Peyer's patch (tissue), 4 donors: ENCODE measurements at places on chromosomes 2 and 18. TPM values are rescaled to one million over a fixed set of nuclear protein-coding genes. Genes with fewer than 3 reads are reported as not detected.

DNA sequence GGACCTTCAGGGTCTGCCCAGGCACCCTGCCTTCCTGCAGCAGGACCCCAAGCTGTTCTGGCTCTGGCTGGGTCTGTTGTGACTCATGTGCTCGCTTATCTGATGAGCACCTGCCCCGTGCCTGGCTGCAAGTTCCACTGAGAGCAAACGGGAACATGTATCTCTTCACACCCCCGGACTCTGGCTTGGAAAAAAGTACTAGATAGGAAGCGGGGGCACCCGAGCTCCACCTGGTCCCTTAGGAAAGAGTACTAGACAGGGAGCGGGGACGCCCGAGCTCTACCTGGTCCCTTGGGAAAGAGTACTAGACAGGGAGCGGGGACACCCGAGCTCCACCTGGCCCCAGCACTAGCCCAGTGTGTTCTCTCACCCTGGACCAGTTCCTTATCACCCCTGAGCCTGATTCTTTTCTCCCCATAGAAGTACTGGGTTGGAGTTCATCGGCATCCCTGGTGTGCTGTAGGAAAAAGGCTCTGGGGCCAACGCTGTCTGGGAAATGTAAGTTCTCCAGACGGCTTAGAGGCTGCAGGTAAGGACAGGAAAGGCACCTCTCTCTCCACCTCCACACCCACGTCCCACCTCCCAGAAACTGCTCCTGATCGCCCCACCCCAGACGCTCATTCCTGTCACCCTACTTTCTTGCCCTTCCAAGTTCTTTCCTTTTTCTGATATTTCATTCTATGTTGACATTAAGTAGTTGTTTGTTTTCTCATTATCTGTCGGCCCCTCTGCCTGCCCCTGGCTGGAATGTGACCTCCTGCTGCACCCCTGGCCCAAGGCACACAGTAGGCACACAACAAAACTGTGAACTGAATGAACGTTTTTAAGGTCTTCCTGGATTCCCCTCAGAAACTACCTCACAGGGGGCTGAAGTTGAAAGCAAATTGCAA lies 40.2 kb downstream of the HDAC4 start:
- DNase-seq = peak; percentile 42

HS6ST1 gene
- total RNA-seq = 31.8 TPM

- DNase-seq = no peak
Observed at GRCh38 chr2:240555541-240556250, 2.1 kb downstream of the ANKMY1 start.

GRCh38 chr2:71948781-71949536 lies 198.7 kb downstream of the CYP26B1 start:
- no peak for DNase-seq

DNA sequence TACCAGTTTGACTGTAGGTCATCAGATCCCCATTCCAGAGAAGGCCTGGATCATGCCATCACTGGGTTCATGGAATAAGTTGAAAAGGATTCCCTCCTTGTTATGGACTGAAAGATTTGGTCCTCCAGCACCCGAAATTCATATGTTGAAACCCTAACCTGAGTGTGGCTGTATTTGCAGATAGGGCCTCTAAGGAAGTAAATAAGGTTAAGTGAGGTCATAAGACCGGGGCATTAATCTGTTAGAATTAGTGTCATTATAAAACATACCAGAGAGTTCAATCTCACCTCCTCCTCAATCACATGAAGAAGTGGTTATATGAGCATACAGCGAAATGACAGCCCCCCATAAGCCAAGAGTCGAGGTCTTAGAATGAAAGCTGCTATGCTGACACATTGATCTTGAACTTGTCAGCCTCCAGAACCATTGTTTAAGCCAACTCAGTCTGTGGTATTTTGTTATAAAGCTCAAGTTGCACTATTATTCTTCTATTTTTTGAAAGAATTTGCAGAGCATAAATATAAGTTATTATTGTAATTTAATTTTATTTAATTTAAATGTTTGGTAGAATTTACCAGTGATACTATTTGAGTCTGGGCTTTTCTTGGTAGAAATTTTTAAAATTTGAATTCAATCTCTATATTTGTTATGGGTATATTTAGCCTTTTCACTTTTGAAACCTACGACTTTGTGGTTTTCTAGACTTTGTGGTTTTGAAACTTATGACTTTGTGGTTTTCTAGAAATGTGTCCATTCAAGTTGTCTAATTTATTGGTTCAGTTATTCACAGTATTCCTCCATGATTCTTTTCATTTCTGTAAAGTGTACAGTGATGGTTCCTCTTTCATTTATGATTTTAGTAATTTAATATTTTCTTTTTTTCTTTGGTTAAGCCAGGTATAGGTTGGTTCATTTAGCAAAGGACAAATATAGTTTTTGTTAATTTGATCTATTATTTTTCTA lies 1206.7 kb upstream of the CDH2 start:
- DNase-seq = no peak

LRRC30 gene
- total RNA-seq = not detected

DNA sequence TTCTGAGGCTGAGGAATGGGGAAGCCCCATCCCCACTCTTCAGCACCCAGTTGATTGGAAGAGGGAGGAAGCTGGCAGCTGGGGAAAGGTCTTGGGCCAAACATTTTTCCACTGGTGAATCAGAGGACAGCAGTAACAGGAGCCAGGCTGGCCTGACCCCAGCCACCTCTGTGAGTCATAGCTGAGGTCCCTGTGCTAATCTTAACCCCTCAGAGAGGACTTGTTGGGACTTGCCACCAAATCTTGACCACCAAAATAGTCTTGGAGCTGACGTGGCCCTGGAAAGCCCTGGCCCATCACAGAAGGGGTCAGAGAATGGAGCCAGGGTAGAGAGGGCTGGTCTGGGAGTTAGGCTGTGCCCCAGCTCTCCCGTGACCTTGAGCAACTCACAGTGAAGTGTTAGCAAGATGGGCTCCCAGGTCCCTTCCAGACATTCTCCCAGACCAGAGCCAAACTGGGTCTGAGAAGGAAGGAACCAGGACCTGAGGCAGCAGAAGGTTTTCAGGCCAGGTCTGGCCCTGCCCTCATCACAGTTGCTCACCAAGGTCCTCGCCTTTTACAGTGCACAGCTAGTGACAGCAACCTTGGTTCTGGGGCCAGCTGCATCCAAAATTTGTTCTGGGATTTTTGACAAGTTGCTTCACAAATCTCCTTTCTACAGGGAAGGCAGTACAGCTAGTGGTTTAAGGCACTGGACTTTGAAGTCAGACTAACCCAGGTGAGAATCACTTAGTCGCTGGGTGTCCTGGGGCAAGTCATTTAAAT lies 266.6 kb downstream of the CYP26B1 start:
- DNase-seq = no peak

NOSTRIN gene
- 67.4 TPM for total RNA-seq

GRCh38 chr2:172768401-172768800 lies 32.8 kb downstream of the RAPGEF4 start:
- no peak for DNase-seq

- DNase-seq = no peak
Observed at GRCh38 chr18:9619545-9619944, 5.2 kb upstream of the PPP4R1 start.
